Frontal cortex (tissue), 4 donors: ENCODE measurements at places on chromosomes 6 and 20. TPM values are rescaled to one million over a fixed set of nuclear protein-coding genes. Genes with fewer than 3 reads are reported as not detected.

DNA sequence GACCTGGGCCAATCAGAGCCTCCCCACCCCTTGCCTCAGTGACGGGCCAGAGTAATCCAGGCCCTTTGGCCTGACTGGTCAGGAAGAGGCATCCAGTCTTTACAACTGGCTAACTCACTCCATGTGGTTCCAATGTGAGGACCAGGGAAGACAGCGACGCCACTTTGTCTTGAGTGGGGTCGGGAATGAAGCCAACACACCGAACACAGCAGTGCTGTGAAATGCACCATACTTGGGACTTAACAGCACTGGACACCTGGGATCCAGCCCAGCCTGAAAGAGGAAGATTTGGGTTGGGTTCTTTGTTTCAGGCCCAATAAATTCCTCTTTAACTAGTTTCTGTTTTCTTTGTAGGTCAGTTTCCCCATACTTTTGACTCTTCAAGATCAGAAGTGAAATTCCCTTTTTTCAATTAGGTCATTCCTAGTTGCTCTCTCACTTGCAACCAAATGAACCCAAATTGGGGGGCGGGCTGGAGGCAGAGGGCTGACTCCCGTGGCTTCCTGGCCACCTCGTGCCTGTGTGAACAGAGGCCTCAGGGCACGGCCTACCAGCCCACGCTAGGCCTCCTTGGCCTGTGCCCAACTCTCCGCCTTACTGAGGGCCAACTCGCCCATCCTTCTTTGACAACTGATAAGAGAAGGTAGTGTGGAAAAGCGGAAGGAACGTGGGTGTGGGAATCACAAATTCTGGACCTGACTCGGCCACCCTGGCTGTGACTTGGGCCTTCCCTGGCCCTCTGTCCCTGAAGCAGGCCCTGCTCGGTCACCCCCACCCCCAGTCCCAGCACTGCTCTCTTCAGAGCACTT, 17.1 kb downstream of the SULF2 start:
- no peak for DNase-seq

The BHLHE23 gene
- total RNA-seq = not detected

- no peak for DNase-seq
These were observed 22.3 kb upstream of the AVP start for GRCh38 chr20:3106658-3107463.

The ENTPD6 gene
- total RNA-seq = 48.5 TPM

DNA sequence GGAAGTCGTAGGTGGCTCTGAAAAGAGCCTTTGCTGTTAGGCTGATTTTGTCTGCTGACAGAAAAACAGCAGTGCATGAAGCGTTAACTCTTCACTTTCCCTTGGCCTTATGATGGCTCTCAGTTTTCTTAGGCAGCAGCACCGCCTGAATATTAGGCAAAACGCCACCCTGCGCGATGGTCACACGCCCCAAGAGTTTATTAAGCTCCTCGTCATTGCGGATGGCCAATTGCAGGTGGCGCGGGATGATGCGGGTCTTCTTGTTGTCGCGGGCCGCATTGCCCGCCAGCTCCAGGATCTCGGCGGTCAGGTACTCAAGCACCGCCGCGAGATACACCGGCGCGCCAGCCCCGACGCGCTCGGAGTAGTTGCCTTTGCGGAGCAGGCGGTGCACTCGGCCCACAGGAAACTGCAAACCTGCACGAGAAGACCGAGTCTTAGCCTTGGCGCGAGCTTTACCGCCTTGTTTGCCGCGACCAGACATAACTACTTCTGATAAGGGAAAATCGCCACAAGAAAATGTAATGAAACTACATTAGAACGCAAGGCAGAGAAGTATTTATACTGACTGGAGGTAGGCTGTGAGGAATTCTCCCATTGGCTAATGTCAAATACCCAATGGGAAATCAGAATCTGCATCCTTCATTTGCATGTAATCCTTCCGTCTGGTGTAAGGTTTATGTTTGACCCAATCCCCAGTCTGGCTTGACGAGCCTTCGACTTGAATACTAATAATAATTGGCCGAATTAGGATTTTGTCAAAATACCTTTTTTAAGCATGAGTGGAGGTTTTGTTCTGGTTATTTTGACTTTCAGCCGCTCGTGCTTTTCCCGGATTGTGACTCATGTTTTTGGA, 53.9 kb upstream of the HFE start:
- peak; percentile 76 for DNase-seq

DNA sequence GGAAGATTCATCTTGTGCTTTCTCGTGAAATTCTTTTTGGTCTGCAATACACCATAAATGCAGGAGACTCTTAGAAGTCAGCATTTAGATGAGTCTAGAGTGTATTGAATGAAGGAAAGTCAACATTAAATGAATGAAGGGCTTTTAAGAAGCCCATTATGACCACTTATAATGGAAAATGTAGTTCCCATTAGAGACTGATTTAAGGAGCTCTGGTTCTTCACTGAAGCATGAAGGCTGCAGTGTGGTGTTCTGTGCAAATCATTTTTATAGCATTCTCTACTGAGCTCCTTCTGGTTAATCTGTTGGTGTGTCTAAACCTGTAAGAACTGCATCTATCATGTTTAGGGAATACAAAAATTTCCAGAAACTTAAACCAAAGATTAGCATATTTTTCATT, 19.7 kb downstream of the NCOA7 start:
- DNase-seq = no peak

The ATP9A gene
- total RNA-seq = 242 TPM

GRCh38 chr20:50038574-50038991, 55.8 kb downstream of the SNAI1 start:
- no peak for DNase-seq

DNA sequence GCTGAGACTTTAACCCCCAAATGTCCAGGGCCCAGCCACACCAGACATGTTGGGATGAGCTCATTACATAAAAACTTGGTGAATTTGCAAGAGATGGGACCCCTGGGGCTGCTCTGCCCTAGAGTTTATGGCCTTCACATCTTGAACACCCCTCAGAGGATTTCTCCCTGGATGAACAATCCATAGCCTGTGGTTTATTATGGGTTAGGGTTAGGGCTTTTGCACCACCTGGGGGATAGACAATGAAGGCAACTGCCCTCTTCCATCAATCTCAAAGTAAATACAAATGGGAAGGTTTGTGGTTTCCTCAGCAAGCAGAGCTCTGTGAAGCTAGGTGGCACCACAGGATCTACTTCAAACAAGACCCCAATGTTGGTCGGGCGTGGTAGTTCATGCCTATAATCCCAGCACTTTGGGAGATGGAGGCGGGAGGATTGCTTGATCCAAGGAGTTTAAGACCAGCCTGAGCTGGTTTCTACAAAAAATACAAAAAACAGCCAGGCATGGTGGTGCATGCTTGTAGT, 17.4 kb downstream of the SPINT3 start:
- no peak for DNase-seq

DNA sequence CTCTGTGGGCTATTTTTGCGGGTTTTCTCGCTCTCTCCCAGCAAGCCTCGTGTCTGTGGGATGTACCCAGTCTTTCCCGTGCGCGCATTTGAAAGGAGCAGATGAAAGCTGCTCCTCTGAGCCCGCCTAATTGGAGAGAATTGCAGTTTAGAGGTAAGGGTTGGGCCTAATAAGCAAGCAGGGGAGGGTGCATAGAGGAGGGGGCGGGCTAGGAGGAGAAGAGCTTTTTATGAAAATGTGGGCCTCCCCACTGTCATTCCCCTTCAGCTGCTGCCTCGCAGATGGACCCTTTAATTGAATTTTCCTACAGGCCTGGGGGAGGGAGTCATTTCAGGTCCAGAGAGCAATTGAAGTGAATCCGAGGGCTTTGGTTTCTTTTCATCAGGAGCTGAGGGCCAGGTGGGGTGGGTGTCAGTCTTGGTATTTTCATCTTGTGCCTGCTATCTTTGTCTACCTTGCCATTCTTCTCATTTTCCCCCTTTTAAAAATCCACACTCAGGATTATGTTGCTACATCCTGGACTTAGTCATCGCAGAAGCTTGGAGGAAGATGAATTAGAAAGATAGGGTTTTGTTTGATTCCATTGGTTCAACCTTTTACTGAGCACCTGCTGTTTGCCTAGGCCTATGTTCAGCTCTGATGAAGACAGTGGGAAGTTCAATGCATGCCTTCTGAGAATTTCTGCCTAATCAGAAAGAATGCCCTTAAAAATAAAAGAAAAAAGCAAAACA, 423.4 kb downstream of the CD83 start:
- no peak for DNase-seq

The TUBB1 gene
- 0.41 TPM for total RNA-seq

GRCh38 chr6:68108233-68108835, 526.7 kb upstream of the ADGRB3 start:
- DNase-seq = no peak

DNA sequence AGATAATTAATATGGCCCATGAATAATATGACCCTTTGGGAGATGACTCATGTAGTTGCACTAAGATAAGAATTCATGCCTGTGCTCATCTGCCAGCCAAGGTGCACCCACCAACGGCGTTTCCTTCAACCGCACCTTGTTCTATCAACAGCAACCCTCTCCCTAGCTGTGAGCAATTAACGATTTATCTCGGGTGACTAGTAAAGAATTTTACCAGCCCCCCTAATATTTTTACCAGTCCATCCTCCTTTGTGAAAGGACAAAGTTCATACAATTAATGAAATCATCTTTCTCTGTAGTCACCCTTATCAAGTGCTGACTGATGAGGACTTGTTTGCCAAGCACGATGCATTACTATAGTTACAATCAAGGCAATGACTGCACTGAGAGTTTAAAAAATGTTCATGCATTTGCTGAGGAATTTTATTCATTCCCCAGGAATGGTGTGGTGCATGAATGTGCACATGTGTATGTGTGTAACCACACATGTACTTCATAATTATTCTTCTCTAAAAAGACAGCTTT, 118.7 kb downstream of the SMOC2 start:
- no peak for DNase-seq

- no peak for DNase-seq
These were observed 85.4 kb upstream of the HCRTR2 start for GRCh38 chr6:55088902-55089301.

The RUNX2 gene
- total RNA-seq = 0.41 TPM

DNA sequence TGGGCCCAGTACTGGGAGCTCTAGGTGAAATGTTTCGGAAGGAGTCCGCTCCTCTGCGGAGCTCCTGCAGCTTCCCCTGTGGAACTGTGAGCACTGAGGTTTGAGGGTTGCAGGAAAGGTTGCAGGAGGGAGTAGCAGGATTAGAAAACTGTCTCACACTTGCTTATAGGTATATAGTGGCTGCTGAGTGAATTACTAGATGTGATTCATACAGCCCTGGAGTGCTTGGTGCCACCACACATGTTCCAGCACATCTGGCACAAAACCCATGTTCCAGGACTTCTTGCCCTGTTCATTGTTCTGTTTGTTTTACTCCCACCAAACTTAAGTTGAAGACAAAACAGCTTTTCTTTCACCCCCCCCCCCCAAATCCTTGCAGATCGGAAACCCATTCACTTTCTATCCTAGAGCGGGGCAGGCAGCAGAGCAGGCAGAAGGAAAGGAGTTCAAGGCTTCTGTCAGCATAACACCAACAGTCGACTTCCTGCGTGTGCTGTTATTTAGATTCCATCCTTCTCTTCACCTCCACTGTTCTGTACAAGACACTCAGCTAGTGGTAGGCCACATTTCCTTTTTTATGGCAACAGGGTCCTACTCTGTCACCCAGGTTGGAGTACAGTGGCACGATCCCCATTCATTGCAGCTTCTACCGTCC, 669 bp upstream of the PEX6 start:
- DNase-seq = peak; percentile 48

The PROKR2 gene
- 8.6 TPM for total RNA-seq

DNA sequence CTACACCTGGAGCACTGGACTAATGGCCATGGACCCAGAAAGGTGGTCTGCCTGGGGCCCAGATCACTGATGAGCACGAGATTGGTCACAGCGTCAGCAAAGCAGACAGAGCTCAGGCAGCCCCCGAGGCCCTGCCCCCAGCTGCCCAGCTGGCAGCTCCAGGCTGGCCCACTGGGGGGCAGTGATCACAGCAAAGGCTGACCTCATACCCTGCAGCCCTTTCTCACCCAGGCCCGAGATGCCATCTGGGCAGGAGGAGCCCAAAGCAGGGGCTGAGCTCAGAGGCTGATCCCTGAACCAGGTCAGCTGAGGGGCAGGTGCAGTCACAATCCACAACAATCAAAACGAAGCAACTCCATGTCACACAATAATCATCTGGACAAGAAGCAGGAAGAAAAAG, 4.1 kb downstream of the MAP1LC3A start:
- DNase-seq = no peak

DNA sequence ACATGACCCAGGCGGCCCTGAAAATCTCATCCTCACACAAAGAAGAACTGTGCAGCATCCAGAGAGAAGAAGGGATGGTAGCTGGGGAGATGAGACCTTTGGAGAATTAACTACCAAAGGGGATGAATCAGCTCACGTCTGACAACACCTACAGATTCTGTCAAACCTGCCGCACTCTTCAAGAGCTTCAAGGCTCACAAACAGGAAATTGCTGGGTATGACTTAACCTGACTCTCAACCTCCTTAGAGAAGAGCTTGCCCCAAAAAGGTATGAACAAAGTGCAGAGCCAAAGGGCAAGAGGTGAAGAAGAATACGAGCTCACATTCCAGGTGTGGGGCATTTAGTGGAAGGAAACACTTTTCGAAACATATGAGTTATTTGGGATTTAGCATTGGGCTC, 139.8 kb downstream of the BACH2 start:
- no peak for DNase-seq

GRCh38 chr6:151808371-151809241, 1.1 kb downstream of the ESR1 start:
- DNase-seq = no peak

DNA sequence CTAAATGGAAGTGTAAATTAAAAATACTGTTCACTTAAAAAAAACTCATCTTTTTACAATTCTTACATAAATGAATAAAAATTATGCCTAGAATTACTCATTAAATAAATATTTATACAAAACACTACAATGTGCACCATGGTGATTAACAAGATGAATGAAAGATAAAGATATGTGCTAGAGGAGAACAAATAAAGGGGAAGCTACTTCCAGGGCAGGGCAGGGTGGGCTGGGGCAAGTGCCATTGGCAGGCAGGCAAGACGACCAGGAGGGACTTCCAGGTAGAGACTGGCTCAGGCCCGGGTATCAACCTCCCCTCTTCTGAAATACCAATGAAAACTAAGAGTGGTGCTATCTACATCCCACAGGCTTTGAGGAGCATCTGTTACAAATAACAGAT, 20.4 kb downstream of the PREP start:
- no peak for DNase-seq

GRCh38 chr6:12782136-12782535, 65.6 kb downstream of the PHACTR1 start:
- DNase-seq = no peak

The TAGAP gene
- total RNA-seq = 0.82 TPM

GRCh38 chr20:53981130-53981529, 89.3 kb downstream of the BCAS1 start:
- no peak for DNase-seq

- DNase-seq = no peak
These were observed 61.9 kb upstream of the BMP6 start for GRCh38 chr6:7664003-7664402.

The PRR18 gene
- under 0.01 TPM for total RNA-seq

The PPIL6 gene
- total RNA-seq = 37.9 TPM
